ENCODE measurements at places on chromosomes 12 and 14. TPM values are rescaled to one million over a fixed set of nuclear protein-coding genes. Genes with fewer than 3 reads are reported as not detected.

POTEM gene
- not detected for total RNA-seq

GRCh38 chr14:91207008-91207407, 37.5 kb downstream of the GPR68 start:
- H3K27ac ChIP-seq, result peak overlapping the region; percentile 77
- peaks cover 47% of the 10 kb centered on the region for H3K36me3 ChIP-seq
- peaks cover 6% of the 10 kb centered on the region for H3K27me3 ChIP-seq
- DNase-seq, result no peak
- no peak overlapping the region for H3K4me3 ChIP-seq

- H3K4me1 ChIP-seq, result peaks cover 18% of the 10 kb centered on the region
- H3K36me3 ChIP-seq, result no peaks in the 10 kb centered on the region
- no peak for DNase-seq
- no peak overlapping the region for H3K27ac ChIP-seq
Observed at GRCh38 chr14:30757082-30757481, 117.3 kb upstream of the COCH start.

DNA sequence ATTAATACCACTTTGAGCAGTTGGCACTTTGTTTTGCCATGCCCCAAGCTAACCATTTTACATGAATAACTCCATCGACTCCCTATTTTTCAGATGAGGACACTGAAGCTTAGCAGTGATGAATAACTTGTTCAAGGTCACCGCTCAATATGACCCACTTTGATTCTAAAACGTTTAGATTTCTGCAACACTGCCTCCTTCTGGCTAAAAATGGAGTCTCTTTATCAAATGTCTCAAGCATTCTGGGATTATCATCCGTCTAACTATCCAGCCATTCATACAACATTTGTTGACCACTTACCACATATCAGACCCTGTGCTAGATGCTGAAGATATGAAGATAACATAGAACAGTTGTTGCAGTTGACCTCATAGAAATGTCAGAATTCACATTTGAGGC, 298.0 kb downstream of the PPFIA2 start:
- no peak overlapping the region for H3K4me3 ChIP-seq
- DNase-seq, result no peak
- H3K27ac ChIP-seq, result no peak overlapping the region
- H3K4me1 ChIP-seq, result no peaks in the 10 kb centered on the region
- H3K27me3 ChIP-seq, result no peaks in the 10 kb centered on the region

AQP5 gene
- 0.26 TPM for total RNA-seq

Measured in endothelial cell (in vitro differentiated cells).